Effector CD4-positive, alpha-beta T cell (primary cell): ENCODE measurements at places on chromosomes 5 and 9.
A peak's percentile ranks its signal among the peaks of the same experiment; 100 is the strongest.

GRCh38 chr9:69809304-69809863, 11.2 kb upstream of the CFAP95 start:
- DNase-seq, result no peak

- DNase-seq, result no peak
Measured at GRCh38 chr9:106862821-106863720, at the start of gene ZNF462. TSS of gene ZNF462 (plus strand) at chr9:106863166. CDS start at chr9:106923384, 60,218 bp downstream.

GRCh38 chr5:963310-963672, 45.3 kb upstream of the NKD2 start:
- DNase-seq, result no peak

GRCh38 chr5:129499208-129499852, 39.2 kb downstream of the ADAMTS19 start:
- no peak for DNase-seq

DNA sequence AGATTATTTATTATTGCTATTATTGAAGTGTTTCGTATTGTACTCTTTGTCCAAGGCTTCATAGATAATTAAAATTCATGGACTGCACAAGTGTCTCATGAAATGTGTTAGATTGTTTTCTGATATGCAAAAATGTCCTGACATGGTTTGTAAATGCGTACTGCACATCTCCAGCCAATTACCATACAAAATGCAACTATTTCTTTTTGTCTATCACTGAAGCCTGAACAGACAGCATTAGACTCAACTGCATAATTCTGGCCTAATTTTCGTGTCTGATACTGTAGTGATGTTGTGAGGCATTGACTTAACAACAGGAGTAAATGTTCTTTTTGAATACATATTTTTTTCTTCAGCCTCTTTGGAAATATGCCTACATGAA, 498.2 kb upstream of the CD180 start:
- no peak for DNase-seq

DNA sequence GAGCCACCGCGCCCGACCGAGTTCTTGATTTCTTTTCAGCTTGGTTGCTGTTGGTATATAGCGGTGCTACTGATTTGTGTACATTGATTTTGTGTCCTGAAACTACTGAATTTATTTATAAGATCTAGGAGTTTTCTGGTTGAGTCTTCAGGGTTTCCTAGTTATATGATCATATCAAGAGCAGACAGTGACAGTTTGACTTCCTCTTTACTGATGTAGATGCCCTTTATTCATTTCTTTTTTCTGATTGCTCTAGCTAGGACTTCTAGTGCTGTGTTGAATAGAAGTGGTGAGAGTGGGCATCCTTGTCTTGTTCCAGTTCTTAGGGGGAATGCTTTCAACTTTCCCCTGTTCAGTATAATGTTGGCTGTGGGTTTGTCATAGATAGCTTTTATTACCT, 17.4 kb upstream of the LRRC19 start:
- no peak for DNase-seq

DNA sequence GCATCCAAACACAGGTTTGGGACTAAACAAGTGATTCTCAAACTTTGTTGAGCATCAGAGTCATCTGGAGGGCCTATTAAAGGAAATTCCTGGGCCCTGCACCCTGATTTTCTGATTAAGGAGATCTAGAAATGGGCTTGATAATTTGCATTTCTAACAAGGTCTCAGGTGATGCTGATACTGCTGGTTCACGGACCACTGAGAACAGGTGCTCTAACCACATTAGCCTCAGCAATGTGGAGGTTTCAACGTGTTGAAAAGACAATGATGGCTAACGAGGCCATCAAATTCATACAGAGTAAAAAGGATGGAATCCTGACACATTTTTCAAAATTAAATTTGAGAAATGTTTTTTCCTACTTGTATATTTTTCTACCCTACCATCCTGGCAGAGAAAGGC, 172.1 kb downstream of the TSSK1B start:
- DNase-seq, result no peak

GRCh38 chr5:135030956-135031812, 2.8 kb downstream of the PITX1 start:
- no peak for DNase-seq

- no peak for DNase-seq
Measured at GRCh38 chr9:38352530-38353328, 39.8 kb upstream of the ALDH1B1 start.

DNA sequence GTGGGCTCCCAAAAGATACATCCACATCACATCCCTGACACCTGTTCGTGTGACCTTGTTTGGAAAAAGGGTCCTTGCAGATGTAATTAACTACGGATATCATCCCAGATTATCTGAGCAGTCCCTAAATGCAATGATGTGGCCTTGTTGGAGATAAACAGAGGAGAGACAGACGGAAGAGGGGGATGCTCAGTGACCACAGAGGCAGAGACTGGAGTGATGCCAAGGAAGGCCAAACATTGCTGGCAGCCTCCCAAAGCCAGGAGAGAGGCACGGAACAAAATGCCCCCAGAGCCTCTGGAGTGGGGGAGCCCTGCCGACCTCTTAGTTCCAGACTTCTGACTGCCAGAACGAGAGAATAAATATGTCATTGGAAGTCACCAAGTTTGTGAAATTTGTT, 15.0 kb upstream of the VAV2 start:
- DNase-seq, result no peak

DNA sequence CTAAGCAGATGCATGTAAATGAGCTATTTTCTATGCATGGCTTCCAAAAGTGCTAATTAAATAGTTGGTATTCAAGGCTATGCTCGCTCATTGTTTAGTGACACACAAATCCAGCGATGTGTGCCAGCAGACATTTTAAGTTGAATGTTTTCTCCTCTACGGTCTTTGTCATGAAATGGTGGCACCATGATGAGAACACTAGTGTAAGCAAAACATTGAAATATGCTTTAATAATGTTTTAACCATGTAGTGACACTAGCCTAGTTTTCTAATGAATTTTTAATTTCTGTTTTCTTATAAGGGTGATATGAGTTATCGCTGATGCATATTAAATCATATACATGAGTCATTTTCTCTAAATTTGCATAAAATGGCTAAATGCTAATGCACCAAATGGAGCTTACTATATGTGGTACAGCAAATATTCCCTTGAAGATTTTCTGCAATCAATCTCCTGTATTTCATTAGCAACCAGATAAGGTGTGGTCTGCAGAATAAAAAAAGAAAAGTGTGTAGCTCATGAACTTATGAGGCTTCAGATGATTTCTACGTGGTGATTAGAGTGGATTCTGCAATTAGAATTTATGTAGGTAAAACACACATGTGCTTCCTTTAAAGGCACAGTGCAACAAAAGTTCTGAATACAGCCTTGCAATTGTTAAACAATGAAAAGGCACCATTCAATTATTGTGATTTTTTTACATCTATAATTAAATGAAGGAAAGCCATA, 226.6 kb downstream of the MEF2C start:
- DNase-seq, result no peak

GRCh38 chr5:72402381-72402890, 82.3 kb downstream of the PTCD2 start:
- no peak for DNase-seq

GRCh38 chr5:142598338-142598700, 87.6 kb downstream of the FGF1 start:
- DNase-seq, result no peak

DNA sequence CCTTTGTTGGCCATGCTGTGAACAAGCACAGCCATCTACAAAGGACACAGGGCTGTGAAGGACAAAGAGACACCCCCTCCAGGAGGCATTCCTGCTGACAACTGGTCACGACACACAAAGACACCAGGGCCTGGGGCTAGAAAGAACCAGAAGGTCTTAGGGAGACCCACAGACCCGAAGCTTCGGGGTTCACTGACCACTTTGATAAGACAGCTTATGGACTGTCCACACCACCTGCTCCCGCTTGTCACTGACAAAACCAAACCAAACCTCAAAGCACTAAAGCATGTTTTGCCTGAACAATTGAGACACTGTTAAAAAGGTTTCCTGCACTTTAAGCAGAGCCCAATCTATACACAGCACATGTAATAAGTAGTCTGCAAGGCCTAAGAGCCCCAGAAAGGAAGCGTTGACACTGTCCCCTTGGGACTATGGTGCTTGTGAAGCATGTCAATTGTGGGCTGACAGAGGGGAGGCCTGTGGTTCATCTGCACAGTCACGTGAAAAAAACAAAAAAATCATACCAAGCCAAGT, 185.0 kb downstream of the GAPVD1 start:
- no peak for DNase-seq

GRCh38 chr9:106020186-106020585, 325.8 kb downstream of the TMEM38B start:
- DNase-seq, result no peak

DNA sequence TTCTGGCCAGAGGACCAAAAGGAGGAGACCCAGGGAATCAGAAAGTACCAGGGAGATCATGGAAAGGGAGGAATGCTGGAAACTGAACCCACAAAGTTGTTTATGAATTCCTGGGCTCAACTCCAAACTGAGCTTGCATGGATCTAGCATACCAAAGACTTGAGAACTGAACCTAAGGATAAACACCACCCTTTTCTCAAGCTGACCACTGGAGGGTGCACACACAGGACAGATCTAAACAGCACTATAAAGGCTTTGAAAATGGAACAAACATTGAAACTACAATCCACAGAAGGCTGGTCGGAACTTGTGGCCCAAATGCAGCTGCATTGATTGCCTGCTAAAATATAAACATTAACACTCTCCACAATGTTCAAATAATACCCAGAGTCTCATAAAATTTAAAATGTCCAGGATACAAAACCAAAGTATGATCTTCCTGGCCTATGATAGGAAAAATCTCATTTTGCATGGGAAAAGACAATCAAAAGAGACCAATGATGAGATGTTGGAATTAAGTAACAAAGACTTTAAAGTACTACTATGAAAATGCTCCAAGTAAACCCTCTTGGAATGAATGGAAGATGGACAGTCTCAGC, 15.6 kb upstream of the IRF1 start:
- DNase-seq, result no peak

DNA sequence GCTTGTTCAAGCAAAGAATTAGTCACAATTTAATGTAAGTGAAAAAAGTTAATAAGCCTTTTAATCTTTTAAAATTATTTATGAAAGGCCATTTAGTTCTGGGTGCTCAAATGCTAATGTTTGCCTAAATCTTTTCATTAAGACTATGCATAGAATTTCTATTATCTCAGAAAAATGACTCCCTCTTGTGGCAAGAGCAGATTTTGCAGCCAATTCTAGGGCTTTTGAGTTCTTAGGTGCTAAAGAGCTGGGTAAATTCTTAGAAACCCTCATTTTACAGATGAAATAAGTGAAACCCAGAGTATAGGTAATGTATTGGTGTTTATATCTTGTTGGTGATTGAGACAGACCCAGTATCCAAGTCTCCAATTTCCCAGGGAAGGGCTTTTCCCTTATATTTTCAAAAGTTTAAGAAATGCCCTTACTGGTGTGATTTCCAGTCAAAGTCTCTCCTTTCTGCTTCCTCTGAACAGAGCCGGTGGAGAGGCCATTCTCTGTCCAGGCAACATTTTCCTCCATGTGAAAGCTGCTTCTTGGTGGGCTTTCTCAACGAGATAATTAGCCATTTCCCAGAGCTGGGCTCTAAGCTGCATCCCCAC, 24.1 kb upstream of the PCSK5 start:
- peak; percentile 13 for DNase-seq

DNA sequence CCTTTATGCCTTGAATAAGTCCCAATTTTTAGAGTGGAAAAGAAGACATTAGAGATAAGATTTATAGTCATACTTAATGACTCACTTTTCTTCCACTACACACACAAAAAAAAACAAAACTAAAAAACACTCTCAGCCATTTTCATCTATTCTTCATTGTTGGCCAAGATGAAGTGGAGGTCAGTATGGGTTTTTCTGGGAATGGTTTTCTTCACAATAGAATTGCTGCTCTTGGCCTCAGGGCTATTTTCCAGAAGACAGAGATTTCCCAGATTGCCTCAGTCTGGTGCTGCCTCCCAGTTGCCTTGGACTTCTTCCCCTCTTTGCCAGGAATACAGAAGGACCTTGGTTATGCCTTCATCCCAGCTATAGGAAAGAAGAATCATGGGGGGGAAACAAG, 463.7 kb downstream of the TMEM232 start:
- DNase-seq, result no peak

DNA sequence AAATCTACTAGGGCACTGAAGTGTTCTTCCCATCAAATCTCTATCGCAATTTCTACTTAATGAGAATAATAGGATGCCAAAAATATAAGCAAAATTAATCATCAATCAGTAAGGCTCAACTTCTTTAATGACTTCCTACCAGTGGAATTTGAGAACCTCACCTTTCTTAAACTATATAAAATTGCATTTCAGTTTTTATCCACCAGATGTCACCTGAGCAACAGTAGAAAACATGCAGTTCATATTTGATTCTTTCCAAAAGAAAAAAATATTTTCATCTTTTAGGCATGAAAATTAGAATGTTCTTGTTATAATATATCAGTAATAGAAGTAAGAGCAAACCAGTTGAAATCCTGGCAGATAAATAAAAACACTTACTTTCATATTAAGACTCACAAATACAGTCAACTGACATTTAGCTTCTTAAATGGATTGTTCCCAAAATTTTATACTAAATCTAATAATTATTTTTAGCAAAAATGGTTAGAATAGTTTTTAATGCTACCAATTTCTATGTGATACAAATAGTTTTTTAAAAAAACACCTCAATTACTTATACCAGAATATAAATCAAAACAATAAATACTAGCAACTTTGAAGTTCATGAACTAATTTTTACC, 13.4 kb upstream of the CCDC112 start:
- no peak for DNase-seq

GRCh38 chr9:136865041-136865767, 904 bp downstream of the EDF1 start:
- no peak for DNase-seq

GRCh38 chr5:83686251-83686650, 34.4 kb downstream of the HAPLN1 start:
- DNase-seq, result no peak

- no peak for DNase-seq
Measured at GRCh38 chr5:170393235-170393634, 4.1 kb upstream of the KCNMB1 start.

GRCh38 chr9:1718836-1719235, 296.3 kb upstream of the SMARCA2 start:
- DNase-seq, result no peak

- no peak for DNase-seq
Measured at GRCh38 chr9:87703636-87704276, 22.2 kb upstream of the CTSL start.

GRCh38 chr9:115367780-115368525, 250.0 kb upstream of the TNC start:
- no peak for DNase-seq

GRCh38 chr9:79176014-79176697, 395.6 kb upstream of the TLE4 start:
- no peak for DNase-seq

GRCh38 chr5:42908086-42908485, 96.4 kb upstream of the SELENOP start:
- DNase-seq, result no peak

DNA sequence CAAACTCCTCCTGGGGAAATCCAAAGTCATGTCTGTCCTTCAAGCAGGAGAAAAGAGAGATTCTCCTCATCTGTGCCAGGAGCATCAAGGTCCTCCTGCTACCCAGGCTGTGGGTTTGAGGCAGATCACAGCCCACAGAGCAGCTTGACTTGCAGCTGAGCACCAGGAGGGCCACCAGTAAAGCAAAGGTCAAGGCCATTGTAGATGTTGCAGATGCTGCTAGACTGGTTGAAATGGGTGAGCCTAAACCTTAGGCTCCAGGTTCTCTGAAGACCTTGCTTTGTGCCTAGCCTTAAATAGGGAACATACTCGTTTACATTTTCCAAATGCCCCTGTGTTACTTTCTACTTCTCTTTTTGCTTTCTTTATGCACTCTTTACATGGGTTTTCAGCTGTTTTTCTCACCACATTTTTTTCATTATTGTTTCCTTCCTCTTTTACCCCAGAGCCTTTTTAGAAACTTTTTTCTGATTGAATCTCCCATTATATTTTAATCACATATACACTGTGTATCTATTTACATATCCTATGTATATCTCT, at the start of gene IFNA2:
Gene IFNA2, minus strand, starts transcription at position 268 of the 540 bp plus-strand sequence. Its CDS starts 69 bp downstream, at position 199.
- no peak for DNase-seq
